ENCODE measurements at places on chromosomes 5 and 9.
A peak's percentile ranks its signal among the peaks of the same experiment; 100 is the strongest.

DNA sequence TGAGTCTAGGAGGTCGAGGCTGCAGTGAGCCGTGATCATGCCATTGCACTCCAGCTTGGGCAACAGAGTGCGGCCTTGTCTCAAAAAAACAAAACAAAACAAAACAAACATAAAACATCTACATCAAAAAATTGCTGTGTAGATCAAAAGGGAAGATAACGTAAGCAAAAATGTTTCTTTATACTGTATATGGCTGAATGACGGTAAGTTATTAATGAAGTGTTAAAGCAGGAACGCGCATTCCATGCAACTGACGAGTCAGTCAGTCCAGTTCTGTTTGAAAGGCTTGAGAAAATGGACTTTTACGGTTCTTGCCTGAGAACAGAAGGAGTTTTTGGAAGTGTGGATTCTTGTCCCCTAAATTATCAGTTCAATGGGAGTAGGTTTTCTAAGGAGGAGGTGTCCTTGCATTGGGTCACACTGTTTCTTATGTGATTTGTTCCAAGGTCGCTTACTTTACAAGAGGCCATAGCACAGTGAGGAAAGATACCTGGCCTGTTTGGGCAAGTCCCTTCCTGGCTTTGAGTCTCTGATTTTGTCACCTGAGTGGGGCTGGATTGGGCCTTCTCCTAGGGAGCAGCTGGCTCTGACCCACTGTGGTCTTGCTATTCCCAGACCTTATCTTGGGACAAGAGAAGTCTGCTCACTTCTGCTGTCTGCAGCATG is 6.6 kb upstream of the PTGS1 start:
- ATAC-seq: no peak

GRCh38 chr5:34682926-34683623 is 26.9 kb downstream of the RAI14 start:
- ATAC-seq: no peak

- ATAC-seq: no peak
Observed at GRCh38 chr5:39780347-39780746, 355.6 kb upstream of the DAB2 start.

GRCh38 chr9:133103183-133103986 is 17.7 kb downstream of the RALGDS start:
- peak; percentile 67 for ATAC-seq

DNA sequence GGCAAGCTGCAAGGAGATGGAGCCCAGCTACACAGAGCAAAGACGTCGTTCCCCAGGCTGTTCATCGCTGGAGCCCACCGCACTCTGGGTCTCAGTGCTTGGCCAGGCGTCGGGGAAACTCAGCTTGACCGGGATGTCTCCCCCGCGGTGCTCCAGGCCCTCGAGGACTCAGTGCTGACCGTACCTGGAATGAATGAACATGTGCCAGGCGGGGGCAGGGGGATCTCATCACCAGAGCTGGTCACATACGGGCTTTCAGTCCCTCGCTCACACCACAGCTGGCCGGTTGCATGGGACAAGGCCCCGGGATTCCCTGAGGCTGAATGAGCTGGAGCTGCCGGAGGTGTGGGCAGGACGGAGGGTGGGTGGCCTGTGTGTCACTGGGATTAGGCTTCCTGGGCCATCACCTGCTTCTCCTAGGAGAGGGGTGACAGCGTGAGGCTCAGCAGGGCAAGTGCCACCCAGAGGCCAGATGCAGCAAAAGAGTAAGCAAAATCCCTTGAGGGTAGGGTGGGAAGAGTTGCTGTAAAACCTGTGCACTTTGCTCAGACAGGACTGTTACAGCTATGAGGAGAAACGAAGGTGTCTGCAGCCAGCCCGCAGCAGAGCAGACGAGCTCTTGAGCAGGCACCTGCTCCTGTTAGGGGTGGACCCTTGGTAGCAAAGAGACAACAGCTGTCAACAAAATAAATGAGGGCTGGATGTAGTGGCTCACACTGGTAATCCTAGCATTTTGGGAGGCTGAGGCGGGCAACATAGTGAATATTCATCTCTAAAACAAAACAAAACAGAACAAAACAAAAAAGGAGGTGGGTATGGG is 70.7 kb upstream of the RAPGEF1 start:
- ATAC-seq: no peak

DNA sequence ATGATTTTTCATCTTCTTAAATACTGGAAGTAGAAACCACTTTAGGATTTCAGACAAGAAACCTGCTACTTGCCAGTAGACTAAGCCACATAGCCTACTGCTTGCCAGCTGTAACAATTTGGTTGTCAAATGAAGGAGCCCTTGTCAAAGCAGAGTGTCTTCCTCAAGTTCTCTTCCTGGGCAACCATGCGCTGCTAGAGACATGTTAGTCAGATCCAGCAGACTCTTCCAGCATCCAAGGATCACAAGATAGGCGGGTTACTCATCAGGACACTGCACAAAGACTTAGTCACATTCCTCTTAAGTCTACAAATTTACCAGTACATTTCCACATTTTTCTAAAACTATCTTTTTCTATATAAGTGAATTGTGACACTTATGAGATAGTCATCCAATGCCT is 24.4 kb downstream of the SKIC3 start:
- no peak for ATAC-seq

DNA sequence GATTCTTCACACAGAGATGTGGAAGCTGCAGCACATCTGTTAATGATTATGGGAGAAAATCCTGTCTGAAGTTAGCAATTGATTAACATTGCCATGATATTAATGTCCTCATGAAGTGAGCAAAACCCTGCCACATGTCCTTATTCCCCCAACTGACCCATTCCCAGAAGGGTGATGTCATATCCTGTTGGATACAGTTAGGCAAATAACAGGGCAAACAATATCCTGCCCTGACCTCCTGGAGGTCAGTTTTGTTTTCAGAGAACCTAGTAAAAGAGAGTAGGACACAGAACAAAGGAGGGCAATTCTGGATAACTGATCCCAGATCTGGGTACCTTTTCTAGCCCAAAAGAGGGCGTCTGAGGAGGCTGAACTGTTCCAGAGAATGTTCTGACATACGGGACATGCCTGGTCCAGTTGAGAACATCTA is 11.0 kb downstream of the ABLIM3 start:
- ATAC-seq: no peak

- ATAC-seq: peak; percentile 60
Observed at GRCh38 chr5:134902071-134902801, 2.7 kb upstream of the PCBD2 start.
